Neuronal stem cell (in vitro differentiated cells): ENCODE measurements at places on chromosomes 2 and 18.
A peak's percentile ranks its signal among the peaks of the same experiment; 100 is the strongest.

DNA sequence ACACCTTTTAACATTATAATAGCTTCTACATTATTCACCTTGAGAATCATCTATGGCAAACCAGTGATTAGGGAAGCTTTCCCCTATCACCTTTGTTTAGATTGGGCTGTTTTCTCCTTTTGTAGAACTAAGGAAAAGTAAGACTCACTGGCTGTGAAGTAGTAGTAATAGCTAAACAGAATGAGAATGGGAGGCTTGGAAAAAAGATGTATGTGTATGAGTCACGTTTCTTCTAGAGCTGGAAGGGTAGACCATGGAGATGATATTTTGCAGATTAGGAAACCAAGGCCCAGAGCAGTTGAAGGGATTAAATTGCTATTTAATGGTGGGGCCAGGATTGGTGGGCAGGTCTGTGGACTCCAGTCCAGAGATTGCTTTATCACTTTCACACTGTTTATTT lies 214.5 kb downstream of the MCFD2 start:
- no peak overlapping the region for H3K4me3 ChIP-seq
- DNase-seq, result no peak
- H3K36me3 ChIP-seq, result no peaks in the 10 kb centered on the region
- H3K27me3 ChIP-seq, result no peaks in the 10 kb centered on the region

DNA sequence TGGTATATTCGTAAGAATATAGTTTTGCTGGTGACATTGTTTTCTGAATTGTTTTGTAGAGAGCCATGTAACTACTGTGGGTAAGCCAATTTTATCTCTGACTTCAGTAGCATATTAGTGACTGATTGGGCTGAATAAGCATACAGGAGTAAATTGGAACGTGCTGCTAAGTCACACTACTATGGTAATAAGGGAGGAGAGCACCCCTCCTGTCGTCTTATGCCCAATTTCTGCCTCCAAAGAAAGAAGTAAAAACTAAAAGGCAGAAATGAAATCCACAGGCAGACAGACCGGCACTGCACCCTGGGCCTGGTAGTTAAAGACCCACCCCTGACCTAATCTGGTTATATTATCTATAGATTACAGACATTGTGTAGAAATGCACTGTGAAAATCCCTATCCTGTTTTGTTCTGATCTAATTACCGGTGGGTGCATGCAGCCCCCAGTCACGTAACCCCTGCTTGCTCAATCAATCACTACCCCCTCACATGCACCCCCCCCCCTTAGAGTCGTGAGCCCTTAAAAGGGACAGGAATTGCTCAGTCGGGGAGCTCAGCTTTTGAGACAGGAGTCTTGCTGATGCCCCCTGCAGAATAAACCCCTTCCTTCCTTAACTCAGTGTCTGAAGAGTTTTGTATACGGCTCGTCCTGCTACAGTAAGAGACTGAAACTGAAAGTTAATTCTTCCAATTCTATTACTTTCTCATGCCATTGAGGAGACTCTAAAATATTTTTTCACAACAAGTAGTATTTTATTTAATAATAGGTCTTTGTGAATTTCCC lies 167.0 kb downstream of the ZNF804A start:
- no peaks in the 10 kb centered on the region for H3K36me3 ChIP-seq
- no peaks in the 10 kb centered on the region for H3K27me3 ChIP-seq
- no peak overlapping the region for H3K27ac ChIP-seq
- H3K4me3 ChIP-seq, result no peak overlapping the region

DNA sequence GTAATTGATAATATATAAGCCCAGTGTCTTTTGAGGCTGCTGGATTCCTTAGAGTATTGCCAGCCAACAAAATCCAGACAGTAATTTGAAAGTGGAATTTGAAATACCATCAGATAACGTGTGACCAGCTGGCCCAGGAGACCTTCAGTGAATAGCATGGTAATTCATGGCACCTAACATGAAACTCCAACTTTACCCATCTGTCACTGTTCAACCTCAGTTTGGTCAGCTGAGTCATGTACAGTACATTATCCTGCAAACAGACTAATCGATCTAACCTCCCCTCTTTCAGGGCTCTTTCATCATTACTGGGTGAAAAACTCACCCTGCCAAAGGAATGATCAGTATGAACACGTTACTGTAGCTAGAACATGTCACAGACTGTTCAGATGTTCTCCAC lies 230.6 kb downstream of the DOK6 start:
- no peaks in the 10 kb centered on the region for H3K27me3 ChIP-seq
- no peaks in the 10 kb centered on the region for H3K36me3 ChIP-seq
- H3K4me1 ChIP-seq, result no peaks in the 10 kb centered on the region
- H3K27ac ChIP-seq, result no peak overlapping the region

DNA sequence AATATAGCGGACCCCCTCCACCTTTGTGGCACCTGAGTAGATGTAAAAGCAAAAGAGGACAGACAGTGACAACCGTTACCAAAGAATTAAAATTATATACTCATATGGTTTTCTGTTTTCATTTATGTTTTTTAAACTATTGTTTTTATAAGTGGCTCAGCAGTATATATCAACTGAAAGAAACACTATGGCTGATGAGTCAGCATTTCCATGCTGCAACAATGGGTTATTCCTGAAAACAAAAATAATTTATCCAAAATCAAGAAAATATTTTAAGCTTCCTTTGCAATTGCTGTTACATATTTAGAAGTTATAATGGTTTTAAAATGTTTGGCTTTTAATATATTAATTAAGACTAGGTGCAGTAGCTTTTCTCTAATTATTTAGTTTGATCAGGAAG lies 17.7 kb downstream of the MRPS9 start:
- H3K27me3 ChIP-seq, result no peaks in the 10 kb centered on the region
- no peaks in the 10 kb centered on the region for H3K4me1 ChIP-seq
- peaks cover 20% of the 10 kb centered on the region for H3K36me3 ChIP-seq
- H3K27ac ChIP-seq, result no peak overlapping the region

DNA sequence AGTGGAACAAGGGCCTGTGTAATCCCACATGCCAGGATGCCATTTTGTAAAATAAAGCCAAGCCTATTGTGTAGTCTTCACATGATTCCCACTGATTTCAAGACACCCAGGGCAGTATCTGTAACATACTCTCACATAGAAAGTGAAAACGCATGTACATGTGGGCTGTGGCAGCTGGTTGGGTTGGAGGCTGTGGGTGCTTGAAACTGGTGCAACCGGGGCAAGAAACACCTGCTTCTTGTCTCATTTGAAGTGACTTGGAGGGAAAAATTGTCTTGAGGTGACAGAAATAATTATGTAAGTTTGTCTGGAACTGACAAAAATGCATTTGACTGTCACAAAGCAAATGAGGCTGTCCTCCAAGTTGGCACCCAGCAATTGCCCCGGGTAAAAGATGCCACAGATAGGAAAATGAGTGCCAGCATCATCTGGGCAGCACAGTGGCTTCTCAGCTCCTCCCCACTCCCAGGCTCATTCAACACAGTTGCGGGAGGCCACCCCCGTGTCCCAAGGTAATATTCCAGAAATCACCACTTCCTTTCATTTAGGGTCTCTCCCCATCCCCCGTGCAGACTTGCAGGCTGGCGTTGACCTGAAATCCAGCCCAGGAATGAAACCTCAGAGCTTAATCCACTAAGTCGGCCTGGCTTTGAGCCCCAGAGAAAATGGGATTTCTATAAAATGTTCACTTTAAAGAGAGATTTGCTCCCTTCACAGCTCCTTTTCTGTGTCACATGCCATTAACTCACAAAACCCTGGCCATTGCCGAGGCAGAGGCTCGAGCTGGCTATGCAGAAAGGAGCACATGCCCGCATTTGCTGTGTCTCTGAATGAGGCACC lies 293.9 kb upstream of the PARD3B start:
- no peak overlapping the region for H3K4me3 ChIP-seq
- no peak overlapping the region for H3K27ac ChIP-seq
- peaks cover 19% of the 10 kb centered on the region for H3K4me1 ChIP-seq
- no peaks in the 10 kb centered on the region for H3K36me3 ChIP-seq
- no peaks in the 10 kb centered on the region for H3K27me3 ChIP-seq

- no peak for DNase-seq
- H3K27ac ChIP-seq, result no peak overlapping the region
- no peaks in the 10 kb centered on the region for H3K36me3 ChIP-seq
- no peaks in the 10 kb centered on the region for H3K27me3 ChIP-seq
- H3K4me1 ChIP-seq, result no peaks in the 10 kb centered on the region
- H3K4me3 ChIP-seq, result no peak overlapping the region
These were observed 206.1 kb downstream of the GULP1 start for GRCh38 chr2:188497726-188498125.

- DNase-seq, result no peak
- no peak overlapping the region for H3K27ac ChIP-seq
- no peaks in the 10 kb centered on the region for H3K36me3 ChIP-seq
- no peak overlapping the region for H3K4me3 ChIP-seq
- no peaks in the 10 kb centered on the region for H3K4me1 ChIP-seq
- no peaks in the 10 kb centered on the region for H3K27me3 ChIP-seq
These were observed 180.2 kb downstream of the NCK2 start for GRCh38 chr2:105924932-105925331.

GRCh38 chr2:124894199-124894598 lies 869.1 kb downstream of the CNTNAP5 start:
- H3K27ac ChIP-seq, result no peak overlapping the region
- H3K27me3 ChIP-seq, result no peaks in the 10 kb centered on the region
- no peaks in the 10 kb centered on the region for H3K4me1 ChIP-seq
- H3K36me3 ChIP-seq, result no peaks in the 10 kb centered on the region
- no peak for DNase-seq
- no peak overlapping the region for H3K4me3 ChIP-seq

GRCh38 chr2:6648596-6649247 lies 217.0 kb downstream of the CMPK2 start:
- H3K4me3 ChIP-seq, result no peak overlapping the region
- H3K27ac ChIP-seq, result no peak overlapping the region
- no peaks in the 10 kb centered on the region for H3K36me3 ChIP-seq
- DNase-seq, result no peak
- H3K27me3 ChIP-seq, result no peaks in the 10 kb centered on the region

DNA sequence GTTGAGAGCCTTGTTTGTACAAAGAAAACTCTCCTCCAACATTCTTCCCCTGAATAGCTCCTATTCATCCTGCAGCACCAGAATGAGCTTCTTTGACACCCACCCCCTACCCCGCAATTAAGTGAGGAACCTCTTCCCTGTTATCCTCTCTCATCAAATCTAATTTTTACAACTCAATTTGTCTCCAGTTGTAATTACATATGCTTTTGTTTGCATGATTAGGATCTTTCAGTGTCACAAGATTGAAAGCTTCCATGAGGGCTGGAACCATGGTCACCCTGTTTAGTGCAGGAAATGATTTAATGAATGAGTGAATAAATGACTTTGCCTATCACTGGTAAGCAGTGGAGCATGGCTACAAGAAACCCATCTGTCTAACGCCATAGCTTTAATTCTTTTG lies 334.6 kb upstream of the KLHL29 start:
- H3K36me3 ChIP-seq, result no peaks in the 10 kb centered on the region
- H3K27ac ChIP-seq, result peak overlapping the region; percentile 55
- no peaks in the 10 kb centered on the region for H3K27me3 ChIP-seq

DNA sequence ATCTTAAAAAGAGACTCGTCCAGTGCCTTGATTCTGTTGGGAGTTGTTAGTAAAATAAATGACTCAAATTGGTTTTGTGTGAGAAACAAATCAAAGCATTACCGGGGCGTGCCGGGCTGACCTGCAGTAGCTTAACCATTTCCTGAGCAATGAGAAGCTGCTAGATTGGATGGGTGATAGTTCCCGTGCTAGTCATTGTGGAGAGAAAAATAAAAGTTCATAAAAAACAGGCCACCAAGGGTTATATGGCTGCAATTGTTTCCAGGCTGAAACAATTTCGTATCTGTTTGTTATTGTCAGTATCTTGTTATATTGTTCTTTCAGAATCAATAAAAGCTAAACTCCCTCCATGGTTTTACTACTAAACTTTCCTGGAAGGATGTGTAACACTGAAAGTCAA lies 314.4 kb downstream of the MTX2 start:
- H3K36me3 ChIP-seq, result no peaks in the 10 kb centered on the region
- H3K4me3 ChIP-seq, result no peak overlapping the region
- H3K27ac ChIP-seq, result no peak overlapping the region
- H3K27me3 ChIP-seq, result no peaks in the 10 kb centered on the region
- no peak for DNase-seq

DNA sequence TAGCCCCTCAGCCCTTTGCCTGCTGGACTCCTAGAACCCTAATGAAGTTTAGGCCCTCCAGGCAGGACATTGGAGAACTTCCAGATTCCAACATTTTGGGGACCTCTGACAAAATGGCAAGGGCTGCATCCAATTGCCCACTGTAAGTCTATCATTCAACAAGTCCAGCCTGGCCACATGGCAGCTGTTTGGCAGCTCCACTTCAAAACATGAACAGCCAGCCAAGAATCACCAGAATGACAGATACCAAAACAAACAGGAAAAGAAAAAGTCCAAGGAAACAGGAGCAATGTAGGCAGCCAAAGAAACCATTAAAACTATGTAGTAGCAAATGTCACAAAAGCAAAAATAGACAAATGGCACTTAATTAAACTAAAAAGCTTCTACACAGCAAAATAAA lies 25.5 kb downstream of the SLC4A5 start:
- H3K4me3 ChIP-seq, result no peak overlapping the region
- no peaks in the 10 kb centered on the region for H3K36me3 ChIP-seq
- no peak overlapping the region for H3K27ac ChIP-seq
- peaks cover 4% of the 10 kb centered on the region for H3K4me1 ChIP-seq
- no peak for DNase-seq
- no peaks in the 10 kb centered on the region for H3K27me3 ChIP-seq

DNA sequence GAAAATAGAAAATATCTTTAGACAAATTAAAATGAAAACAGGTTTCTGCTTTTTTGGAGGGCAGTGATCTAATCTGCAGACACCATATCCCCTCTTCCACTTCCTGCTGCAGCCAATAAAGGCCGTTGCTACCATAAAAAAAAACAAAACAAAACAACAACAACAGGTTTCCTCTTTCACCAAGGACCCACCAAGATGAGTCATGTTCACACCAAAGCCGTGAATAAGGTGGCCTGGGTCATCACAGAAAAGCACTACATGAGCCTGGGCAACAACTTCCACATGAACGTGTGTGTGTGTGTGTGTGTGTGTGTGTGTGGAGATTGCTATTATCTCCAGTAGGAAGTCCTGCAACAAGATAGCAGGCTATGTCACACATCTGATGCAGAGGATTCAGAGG lies 24.8 kb upstream of the TFCP2L1 start:
- no peak for DNase-seq
- no peaks in the 10 kb centered on the region for H3K4me1 ChIP-seq
- H3K27ac ChIP-seq, result no peak overlapping the region
- no peaks in the 10 kb centered on the region for H3K27me3 ChIP-seq

DNA sequence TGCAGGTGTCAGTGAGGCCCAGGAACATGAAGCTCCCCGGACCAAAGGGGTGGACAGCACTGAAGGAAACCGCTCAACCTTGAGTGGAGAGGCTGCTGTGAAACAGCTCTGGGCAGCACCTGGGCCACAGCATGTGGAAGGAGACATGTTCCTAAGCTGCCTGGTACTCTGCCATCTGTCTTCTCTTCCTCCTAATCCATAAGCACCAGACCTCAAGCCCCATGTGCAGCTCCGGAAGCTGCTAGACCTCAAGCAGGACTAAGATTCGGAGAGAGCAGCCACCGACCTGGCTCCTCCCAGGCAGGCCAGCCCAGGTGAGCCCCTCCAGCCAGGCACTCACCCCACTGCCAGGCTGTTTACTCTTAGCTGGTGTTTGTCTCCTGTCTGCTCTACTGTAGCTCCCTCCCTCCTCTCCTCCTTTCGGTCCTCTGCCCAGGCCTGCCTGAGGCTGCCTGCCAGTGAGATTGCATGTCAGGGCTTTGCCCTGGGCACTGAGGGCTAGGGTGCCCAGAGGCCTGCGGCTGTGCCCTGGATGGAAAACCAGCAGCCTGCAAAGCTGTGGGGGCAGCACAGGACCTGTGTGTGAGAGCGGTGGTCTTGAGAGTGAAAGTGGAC lies 53.7 kb downstream of the BCL11A start:
- H3K4me3 ChIP-seq, result no peak overlapping the region
- no peak for DNase-seq
- H3K27ac ChIP-seq, result no peak overlapping the region
- no peaks in the 10 kb centered on the region for H3K27me3 ChIP-seq
- peaks cover 7% of the 10 kb centered on the region for H3K4me1 ChIP-seq
